ENCODE measurements at places on chromosomes 12 and 14. TPM values are rescaled to one million over a fixed set of nuclear protein-coding genes. Genes with fewer than 3 reads are reported as not detected.
A peak's percentile ranks its signal among the peaks of the same experiment; 100 is the strongest.

DNA sequence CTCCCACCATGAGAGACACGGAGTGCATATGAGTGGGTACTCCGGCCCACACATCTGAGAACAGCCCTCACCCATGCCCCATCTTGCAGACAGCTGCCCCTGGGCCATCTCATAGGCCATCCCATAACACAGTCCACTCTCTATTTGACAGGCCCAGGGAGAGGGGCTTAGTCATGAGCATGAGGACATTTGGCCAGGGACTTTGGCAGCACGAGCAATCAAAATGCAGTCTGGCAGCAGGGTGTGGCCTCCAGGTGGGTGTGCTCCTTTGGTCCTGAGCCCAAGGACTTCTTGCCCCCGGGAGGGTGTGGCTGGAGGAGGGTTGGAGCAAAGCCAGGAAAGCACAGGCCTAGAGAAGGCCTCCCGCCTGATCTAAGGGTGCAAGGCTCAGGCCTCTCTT lies 25.6 kb downstream of the EMP1 start:
- DNase-seq = no peak

DNA sequence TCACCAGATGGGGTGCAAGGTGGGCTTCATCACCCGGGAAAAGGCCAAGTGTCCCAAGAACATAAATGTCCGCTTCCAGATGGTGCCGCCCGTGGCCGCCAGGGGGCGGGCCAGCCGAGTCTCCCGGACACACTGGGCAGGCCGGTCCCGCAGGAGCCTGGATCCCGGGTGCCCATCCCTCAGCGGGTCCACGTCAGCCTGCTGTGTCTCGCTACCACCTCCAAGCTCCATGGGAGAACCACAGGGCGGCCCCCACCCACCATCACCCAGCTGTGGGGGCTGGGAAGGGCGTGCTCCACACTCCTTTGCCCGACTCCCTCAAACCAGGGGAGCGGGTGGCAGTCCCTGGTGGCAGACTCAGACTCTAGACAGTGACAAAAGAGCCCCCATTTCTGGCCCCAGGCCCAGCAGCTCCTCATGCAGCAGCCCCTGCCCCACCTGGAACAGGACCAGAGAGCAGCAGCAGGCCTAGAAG lies 22.0 kb upstream of the NUDT14 start:
- DNase-seq = peak; percentile 62

DNA sequence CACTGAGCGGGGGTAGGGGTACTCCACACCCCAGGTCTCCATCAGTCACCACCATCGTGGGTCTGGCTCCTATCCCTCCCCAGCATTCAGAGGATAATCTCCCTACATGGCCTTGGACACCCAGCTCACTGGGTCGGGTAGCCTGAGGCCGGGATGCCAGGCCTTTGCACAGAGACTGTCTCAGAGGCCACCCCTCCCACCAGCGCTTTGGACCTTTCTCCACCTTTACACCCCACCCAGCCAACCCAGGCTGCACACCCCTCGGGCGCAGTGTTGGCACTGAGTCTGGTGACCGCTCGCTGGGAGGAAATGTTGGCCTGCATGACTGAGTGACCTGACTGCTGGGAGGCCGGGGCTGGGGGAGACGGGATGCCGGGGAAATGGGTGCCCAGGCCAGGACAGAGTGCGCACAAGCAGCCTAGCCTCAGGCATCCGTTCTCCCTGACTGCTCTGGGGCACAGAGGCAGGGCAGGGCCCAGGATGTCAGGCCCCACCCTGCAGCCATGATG lies 10.6 kb upstream of the LBHD2 start:
- DNase-seq = no peak

GRCh38 chr12:42756841-42757623 lies 167.5 kb upstream of the PRICKLE1 start:
- no peak for DNase-seq

DNA sequence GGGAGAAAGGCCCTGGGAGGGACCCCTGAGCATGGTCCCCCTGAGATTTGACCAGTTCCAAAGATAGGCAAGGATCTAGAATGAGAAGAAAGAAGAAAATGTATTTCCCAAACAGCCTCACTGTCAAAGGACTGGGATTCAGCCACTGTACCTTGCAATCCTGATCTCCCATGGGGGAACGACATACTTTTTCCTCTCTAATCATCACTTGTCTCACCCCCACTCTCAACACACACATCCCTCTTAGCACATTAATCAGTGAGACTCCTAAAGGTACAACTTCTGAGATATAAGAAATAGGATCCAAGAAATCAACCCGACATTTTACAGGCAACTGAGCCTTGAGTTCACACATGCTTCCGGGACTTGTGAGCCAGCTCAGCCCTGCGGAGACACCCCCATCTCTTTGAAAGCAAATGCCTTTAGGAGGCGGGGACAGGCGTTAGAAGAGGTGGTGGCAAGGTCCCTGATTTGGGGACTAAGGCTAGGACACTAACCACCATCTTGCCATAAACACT lies 1.4 kb downstream of the MAP3K9 start:
- DNase-seq = peak; percentile 70

DNA sequence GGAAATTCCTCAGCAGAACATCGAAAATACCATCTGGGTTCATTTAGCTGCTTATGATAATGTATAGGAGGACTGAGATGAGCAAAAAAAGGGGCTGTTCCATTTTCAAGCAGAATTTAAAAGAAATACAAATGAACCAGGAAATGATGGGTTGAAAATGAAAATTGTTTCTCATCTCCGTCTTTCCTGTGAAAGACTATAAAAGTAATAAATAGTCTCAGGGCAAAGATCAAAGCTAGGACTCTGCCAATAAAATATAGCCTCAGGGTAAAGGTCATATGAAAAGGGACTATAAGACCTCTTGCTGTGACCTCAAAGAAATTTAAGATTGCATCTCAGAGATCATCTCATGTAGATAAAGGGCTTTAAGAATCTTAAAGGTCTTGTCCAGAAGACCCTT lies 478.0 kb downstream of the BTG1 start:
- no peak for DNase-seq

Gene IFI27
- total RNA-seq = 158 TPM

GRCh38 chr12:8816448-8817050 lies 5.9 kb upstream of the A2ML1 start:
- no peak for DNase-seq

Measured in activated CD4-positive, alpha-beta T cell treated with anti-CD3 and anti-CD28 coated beads, Interleukin-2, amount 10 ng/mL, durations not matched to agents 7 days and 5 days (primary cell).